ENCODE measurements at places on chromosomes 3 and 15.

DNA sequence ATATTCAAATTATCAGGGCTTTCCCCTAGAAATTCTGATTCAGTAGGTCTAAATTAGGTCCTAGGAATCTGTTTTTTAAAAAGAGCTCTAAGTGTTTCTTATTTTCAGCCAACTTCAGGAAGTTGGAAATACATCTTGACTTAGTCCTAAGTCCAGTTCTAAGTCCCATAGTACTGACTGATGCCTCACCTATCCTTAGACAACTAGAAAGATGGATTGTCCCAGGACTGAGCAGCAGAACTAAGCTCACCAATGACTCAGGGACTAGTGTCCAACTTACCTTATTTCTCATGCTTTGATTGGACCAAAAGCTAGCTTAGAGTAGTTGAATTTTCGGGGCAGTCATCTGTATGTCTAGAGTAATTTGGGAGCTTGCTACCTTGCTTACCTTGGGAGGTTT is 26.2 kb upstream of the C3orf38 start:
- DNase-seq: no peak

GRCh38 chr15:60651734-60652141 is 172.8 kb upstream of the ICE2 start:
- DNase-seq: no peak

DNA sequence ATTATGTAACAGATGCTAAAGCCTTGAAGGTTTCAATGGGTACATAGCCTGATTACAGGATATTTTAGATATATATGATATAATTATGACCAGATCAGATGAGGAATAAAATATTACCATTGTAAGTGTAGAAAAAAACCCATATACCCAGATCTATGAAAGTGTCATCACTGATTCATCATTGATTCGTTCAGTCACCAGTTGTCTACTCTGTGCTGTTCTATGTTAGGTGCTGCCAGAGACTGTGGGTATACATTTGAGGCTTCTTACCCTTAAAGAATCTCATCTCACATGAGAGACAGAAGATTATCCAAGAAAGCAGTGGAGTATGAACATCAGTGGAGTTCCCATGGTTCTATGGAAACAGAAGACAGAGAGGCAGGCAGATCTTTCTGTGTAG is 92.2 kb downstream of the MBNL1 start:
- no peak for DNase-seq

GRCh38 chr15:92808598-92809063 is 91.5 kb upstream of the CHD2 start:
- no peak for DNase-seq

DNA sequence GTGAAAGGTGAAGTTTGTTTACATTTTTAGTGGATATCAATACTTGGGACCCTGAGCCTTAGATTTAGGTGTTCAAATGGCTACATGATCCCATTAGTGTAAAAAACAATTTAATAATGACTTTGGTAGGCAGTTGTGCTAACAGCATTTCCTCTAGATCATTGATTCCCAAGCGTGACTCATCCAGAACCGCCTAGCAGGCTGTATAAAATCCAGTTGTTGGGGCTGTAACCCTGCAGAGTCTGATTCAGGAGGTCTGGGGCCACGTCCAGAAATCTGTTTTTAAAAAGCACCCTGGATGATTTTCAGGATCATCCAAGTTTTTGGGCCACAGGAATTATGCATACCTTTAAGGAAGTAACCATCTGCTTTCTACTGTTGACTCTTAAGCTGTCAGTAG is 156.4 kb downstream of the TP63 start:
- DNase-seq: no peak

- no peak for DNase-seq
Observed at GRCh38 chr3:105401254-105401653, 34.5 kb downstream of the ALCAM start.

- no peak for DNase-seq
Observed at GRCh38 chr15:73787621-73788020, 34.5 kb upstream of the INSYN1 start.

GRCh38 chr3:80470433-80470832 is 702.6 kb upstream of the ROBO1 start:
- no peak for DNase-seq

- DNase-seq: no peak
Observed at GRCh38 chr15:99451484-99451883, 114.3 kb upstream of the MEF2A start.

DNA sequence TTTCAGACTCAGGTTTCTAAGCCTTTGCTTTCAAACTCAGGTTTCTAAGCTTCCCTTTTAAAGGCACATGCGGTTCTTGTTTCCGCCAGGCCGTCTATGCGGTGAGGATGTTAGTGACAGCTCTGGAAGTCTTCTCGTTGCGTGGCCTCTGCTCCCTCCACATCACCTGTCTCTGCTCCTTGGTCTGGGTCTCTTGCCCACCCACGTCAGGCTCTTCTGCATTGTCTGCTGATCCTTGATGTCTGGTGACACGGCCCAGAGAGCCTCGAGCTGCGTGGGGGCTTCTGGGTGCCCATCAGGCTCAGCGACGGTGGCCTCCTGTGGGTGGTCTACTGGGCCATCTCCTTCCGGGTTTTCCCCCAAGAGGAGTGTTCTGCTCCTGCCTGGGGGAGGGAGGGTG is 30.5 kb downstream of the KLF13 start:
- peak; percentile 62 for DNase-seq

DNA sequence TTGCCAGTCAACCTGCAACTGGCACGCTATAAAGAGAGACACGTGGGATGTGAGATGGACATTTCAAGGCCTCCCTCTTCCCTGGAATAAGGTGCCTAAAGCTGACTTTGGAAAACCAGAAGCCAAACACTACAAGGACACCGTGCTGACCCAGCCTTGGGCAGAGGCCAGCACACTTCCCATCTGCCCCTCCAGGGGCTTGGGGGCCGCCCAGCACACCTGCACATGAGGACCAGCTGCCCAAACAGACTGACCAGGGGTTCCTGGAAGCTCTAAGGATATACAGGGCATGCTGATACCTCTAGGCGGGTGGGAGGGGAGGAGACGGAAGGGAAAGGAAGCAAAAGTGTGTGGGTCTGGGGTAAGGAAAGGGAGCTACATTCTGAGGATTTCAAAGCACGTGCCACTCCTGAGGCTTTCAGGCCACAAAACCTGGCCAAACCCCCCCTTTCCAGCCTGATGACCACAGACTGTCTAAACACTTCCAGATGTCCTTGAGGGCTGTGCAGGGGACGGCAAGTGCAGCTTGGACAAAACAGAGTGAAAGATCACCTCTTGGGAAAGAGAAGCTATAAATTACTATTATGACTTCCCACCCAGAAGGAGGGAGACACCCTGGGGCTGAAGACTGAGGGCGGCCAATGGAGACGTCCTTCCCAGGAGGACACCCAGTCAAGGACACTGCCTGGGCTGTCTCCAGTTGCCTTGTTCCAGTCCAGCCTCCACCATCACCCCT is 57.9 kb downstream of the ADCY5 start:
- DNase-seq: no peak

GRCh38 chr15:95162967-95163531 is 931.7 kb downstream of the MCTP2 start:
- DNase-seq: no peak

DNA sequence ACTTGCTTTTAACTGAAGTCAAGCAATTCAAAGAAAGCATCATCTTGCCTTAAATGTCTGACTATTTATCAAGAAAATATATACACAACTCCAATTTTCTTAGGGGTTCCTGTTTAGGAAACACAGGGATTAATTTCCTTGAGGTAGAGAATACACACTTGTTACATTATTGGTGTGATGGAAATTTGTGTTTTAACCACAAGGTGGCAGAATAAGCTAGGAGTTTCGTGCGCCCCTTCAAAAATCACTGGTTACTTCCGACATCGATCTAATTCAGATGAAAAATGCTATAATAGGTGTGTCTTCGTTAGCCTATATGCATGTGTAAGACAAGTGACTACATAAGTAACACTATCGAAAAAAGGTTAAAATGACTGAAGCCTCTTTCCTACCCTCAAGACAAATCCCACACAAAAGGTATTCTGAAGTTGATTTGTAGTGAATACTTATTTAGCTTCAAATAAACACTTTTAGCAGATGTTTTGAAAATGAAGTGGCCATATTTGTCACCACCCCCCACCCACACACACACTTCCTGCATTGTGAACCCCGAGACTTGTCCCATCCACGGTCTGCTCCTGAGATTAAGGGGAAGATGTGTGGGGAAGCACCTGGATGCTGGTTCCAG is 246.5 kb downstream of the ROBO1 start:
- no peak for DNase-seq

- no peak for DNase-seq
Observed at GRCh38 chr3:185087419-185087818, 65.4 kb downstream of the C3orf70 start.

GRCh38 chr15:59797756-59798604 is 108.9 kb upstream of the BNIP2 start:
- DNase-seq: no peak

- DNase-seq: no peak
Observed at GRCh38 chr15:68471541-68471940, 39.6 kb upstream of the ITGA11 start.

GRCh38 chr3:77535116-77535515 is 495.2 kb downstream of the ROBO2 start:
- no peak for DNase-seq

GRCh38 chr3:72630327-72630968 is 217.8 kb downstream of the SHQ1 start:
- DNase-seq: no peak

DNA sequence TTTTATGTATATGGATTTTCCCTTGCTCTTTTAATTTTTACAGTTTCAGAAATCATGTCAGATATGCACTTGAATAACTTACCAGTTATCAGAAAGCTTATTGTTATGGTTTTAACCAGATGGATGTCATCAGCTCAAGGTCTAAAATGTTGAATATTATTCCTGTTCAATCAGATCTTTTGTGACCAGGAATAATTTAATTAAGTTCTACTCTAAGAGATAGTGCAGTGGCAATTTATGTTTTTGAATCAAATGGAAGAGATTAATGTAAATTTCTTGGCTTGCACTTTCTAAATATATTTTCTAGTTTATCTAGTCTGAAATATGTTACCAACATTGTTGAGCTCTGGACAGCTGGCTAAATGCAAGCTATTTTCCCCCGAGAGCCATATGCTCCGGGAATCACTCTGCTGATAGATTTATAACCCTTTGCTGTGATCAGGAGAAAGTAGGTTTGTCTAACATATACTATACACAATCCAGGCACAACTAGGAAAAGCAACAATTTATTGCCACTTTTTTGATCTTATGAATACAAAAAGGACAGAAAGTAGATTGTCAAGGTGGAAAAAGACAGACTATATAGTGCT is 76.8 kb upstream of the CD96 start:
- DNase-seq: no peak

DNA sequence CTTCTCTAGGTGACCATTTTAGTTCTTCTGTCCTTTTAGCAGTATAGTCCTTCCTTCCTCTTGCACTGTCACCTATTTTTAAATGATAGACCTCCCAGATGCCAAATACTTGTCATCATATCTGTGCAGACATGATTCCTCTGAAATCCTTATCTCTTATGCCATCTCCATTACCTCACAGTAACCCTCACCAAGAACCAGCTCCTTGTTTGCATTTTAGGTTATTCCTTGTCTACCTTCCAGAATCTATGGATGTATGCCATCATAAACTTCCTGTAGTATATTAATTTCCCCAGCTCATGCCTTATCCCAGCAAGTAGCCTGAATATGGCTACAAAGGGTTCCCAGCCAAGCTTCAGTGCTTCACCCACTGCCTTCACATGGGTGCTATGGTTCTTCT is 1347.2 kb downstream of the ROBO1 start:
- no peak for DNase-seq

DNA sequence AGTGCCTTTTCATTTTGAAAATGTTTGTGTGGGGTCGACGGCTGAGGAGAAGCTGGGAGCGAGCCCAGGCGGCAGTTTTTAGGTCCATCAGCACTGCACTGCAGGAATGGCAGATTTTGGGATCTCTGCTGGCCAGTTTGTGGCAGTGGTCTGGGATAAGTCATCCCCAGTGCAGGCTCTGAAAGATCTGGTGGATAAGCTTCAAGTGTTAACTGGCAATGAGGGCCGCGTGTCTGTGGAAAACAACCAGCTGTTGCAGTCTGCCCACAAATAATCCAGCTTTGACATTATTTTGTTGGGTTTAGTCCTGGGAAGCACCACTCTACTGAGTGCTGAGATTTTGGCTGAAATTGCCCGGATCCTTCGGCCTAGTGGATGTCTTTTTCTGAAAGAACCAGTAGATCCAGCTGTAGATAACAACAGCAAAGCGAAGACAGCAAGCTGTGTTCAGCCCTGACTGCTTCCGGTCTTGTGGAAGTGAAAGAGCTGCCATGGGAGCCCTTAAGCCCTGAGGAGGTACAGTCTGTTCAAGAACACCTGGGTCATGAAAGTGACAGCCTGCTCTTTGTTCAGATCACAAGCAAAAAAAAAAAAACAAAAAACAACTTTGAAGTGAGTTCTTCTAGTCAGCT is 13.1 kb upstream of the ANP32A start:
- no peak for DNase-seq

- no peak for DNase-seq
Observed at GRCh38 chr3:99534951-99535704, 103.3 kb upstream of the COL8A1 start.

GRCh38 chr3:181431748-181432147 is 280.0 kb upstream of the SOX2 start:
- DNase-seq: no peak

DNA sequence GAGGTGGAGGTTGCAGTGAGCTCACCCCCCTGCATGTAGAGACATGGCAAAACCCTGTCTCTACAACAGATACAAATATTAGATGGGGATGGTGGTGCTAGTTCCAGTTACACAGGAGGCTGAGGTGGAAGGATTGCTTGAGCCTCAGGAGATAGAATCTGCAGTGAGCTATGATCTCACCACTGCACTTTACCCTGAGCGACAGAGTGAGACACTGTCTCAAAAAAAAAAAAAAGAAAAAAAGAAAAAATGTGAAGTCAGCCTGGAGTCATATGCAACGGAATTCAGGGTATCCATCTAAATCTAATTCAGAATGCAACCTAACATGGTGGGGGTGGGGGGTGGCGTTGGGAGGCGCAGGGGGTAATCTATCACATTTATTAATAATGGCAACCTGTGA is 37.1 kb upstream of the NR2F2 start:
- DNase-seq: no peak

GRCh38 chr15:75211436-75212199 is 9.9 kb downstream of the C15orf39 start:
- DNase-seq: no peak

- DNase-seq: no peak
Observed at GRCh38 chr3:131427226-131427625, 45.7 kb downstream of the NUDT16 start.

DNA sequence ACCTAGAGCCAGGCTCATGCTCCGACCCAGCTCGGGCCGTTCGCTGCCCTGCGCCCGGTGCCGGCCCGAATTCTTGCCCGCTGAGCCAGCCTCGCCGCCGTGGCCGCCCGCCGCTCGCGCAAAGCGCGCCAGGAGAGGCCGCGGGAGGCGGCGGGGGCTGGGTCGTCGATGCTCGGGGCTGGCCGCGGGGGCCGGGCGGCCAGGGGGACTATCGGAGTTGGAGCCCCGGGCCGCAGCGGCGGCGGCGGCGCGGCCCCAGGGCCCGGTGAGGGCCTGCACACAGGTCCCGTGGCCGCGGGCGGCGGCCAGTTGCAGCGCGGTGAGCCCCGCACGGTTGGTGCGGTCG is 1.1 kb downstream of the ANKRD63 start:
- DNase-seq: no peak

Data from GDM1 (cell line).